ENCODE measurements at places on chromosomes 1 and 21.
A peak's percentile ranks its signal among the peaks of the same experiment; 100 is the strongest.

DNA sequence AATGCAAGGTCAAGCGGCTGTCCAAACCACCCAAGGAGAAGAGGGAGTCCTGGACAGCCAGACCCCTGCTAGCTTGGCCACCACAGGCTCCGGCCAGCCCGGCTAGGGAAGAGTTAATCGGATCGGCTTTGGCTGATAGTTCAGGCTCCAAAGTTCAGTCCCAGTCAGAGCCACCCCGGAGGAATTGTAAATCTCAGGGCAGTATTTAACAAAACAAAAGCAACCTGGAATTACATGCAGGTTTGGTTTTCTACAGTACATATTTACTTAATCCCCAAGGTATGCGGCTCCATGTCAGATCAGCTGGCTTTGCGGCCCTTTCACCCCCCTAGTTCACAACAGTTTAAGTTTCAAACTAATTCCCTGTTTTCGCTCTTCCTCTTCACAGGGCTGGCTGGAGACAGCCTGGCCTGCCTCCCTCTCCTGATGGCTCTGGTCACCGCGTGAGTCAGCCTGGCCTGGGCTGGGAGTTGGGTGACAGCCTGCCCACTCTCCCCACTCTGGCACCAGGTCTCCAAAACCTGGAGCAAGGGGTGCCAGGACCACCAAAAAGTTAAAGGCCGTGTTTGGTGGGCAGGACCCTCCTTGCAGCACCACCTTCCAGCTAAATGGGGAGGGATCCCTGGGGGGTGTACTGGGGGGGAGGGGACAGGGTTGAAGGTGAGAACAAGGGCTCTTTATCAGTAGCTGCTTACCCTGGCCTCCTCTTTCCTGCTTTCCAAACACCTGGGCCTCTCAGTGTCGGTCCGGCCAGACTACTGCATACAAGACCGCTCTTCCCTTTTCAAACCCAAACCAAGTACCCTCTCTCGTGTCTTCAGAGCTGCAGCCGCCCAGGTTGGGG lies 1.9 kb downstream of the DHRS3 start:
- DNase-seq = no peak

- peak; percentile 64 for DNase-seq
These were observed 221.3 kb downstream of the FOXD2 start for GRCh38 chr1:47659146-47659545.

DNA sequence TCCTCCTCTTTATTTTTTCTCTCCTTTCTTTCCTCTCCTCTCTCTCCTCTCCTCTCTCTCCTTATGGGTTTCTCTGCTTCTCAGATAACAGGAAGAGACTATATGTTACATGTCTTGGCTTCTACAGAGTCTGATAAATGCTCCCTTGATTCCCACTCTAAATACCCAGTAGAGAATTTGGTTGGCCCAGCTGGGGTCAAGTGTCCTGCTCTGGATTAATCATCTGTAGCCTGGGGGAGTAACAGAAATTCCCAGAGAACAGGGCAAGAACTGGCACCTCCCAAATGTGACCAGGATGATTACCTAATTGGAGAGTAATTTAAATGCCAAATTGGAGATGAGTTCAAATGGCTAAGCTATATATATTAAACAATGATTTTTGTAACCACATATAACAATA lies 146.1 kb upstream of the LMO4 start:
- DNase-seq = no peak

- no peak for DNase-seq
These were observed 251.4 kb downstream of the MATN1 start for GRCh38 chr1:30472009-30472408.

- DNase-seq = no peak
These were observed 4.8 kb upstream of the CRYBG2 start for GRCh38 chr1:26358411-26359384.

DNA sequence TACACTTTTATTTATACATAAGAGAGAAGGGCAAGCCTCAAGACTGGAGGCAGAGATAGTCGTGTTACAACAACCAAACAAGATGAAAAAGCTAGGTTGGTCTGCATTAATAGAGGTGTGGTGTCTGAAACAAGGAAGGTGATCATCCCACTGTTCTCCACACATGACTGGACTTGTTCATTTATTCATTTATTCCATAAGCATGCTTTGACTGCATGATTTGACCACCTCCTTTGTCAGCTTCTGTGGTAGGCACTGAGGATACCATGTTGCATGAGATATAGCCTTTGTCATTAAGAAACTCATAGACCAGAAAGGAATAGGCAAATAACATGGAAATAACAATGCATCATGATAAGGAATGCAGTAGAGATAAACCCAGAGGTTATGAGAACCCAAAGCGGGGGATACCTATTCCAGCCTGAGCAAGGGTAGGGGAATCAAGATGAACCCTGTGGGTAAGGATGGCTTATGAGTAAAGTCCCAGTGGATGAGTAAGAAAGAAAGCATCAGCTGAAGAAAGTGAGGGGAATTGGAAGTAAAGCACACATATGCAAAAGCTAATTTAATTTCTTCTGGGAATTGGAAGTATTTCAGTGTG lies 173.7 kb upstream of the FGGY start:
- no peak for DNase-seq

GRCh38 chr1:232589812-232590743 lies 39.9 kb downstream of the SIPA1L2 start:
- no peak for DNase-seq

DNA sequence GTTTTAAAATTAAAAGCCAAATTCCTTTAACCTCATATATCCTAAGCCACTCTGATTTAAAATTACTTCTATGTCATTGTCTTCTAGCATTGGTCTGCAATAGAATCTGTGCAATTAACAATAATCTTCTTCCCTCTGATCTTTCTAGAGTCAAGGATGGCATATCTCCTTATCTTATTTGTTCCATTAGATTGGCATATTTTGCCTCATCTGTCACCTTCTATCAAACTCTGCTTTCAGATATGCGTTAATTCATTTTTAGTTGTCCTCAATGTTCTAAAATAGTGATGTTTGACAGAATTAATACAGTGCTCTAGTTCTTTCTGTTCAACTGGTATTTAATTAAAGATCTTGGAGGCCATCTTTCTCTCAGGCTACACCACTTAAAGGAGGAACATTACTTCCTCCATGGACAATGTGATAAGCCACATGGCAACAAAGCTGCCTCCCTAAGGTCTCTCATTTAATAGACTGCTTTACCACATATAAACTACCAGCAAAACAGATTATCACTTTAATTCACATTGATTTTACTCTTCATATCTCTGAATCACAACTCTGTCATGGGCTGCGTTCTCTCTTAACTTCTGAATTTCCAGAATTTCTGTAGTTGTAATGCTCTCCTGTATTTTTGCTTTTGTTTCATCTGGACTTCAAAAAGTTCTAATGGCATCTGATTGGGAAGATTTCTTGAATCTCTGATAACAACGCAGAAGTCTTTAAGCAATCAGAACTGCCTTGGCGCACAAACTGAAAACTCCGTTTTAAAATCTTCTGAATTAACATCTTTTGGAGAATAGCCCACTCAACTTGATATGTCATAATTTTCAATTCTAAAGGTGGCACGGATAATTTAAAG lies 2.8 kb downstream of the NRIP1 start:
- DNase-seq = no peak

GRCh38 chr1:93668121-93668520 lies 13.5 kb downstream of the BCAR3 start:
- no peak for DNase-seq

GRCh38 chr1:20555758-20556120 lies 3.4 kb downstream of the FAM43B start:
- no peak for DNase-seq

- DNase-seq = no peak
These were observed 12.8 kb downstream of the MAGI3 start for GRCh38 chr1:113403065-113403464.

DNA sequence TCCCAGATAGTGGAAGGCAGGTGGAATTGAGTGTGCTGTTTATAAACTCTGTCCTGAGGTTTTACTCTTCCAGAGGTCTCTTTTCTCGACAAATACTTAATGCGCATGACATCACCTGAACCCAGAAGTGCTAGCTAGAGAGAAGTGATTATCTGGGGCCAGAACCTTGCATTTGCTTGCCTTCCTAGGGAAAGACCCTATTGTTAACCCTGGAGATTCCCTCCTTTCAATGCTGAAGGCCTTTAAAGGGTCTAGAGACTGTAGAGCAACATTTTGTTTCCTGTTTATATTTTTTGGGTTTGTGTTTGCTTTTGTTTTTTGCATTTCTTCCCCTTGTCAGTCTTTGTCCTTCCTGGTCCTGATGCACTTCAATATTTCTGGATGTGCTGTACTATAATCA lies 36.2 kb downstream of the ATP2B4 start:
- no peak for DNase-seq

DNA sequence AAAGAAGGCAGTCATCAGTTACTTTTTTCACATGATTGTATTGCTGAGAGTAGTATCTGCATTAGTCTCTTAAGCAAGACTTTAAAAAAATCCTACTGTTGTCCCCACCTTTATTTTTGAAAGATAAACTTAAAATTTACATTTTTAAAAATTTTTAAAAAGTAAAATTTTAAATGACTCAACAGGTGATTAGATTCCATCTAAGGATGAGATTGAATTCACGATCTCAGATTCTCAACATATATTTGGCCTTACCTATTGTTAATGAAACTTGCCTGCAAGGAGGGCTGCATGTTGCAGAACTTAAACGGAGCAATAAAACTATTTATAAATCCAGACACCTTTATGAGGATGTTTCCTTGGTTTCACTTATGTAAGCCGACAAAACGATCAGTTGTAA lies 75.2 kb downstream of the OLFML2B start:
- no peak for DNase-seq

- DNase-seq = no peak
These were observed 1592.9 kb downstream of the MRPL39 start for GRCh38 chr21:24014381-24014780.

- no peak for DNase-seq
These were observed at the start of gene GJB4 for GRCh38 chr1:34759503-34760357. GJB4 (plus strand) TSS chr1:34759740; CDS start chr1:34761255, 1,515 bp downstream.

GRCh38 chr1:115530407-115530806 lies 111.4 kb upstream of the VANGL1 start:
- DNase-seq = no peak

DNA sequence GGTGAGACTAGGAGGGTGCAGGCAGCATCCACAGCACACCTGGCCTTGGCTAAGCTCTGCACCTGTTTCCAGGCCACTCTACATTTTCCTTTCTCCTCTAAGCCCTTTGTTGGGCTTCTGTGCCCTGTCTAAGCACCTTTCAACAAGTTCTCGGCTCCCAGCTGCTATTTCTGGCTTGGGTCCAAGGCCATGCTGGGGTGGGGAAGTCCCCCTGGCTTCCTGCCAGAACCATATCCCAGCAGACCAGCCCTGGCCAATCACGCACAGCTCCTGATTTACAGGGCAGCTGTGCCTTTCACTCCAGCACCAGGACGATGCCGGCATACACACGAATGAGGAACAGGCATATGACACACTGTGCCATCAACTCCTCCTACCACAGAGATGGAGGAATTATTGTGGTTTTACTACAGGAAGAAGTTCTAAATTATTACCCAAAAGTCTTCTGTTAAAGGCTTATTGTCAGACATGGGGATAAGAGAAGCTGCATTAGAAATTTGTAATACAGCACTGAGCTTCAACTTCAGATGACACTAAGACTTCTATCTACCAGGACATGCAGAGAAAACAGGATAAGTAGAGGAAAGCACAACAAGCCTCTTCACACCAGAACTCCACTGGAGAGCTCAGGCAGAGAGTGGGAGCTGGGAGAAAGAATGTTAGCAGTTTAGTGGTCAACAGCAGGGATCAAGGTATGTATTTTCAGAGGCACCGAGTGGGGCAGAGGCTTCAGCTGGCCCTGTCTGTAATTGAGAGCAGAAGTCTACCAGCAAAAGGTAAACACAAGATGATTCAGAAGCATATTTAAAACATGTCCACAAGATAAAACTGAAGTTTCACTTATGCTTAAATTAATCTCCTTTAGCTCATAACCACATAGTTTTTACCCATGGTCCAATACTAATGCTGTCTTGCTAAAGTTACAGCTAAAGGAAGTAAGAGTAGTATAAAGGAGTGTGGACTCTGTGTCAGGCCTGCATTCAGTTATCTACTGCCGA lies 37.4 kb downstream of the TRIT1 start:
- DNase-seq = peak; percentile 99

GRCh38 chr1:151909167-151910149 lies at the start of gene THEM4:
THEM4 (minus strand) TSS chr1:151909511; CDS start chr1:151909458, 53 bp downstream.
- peak; percentile 90 for DNase-seq

GRCh38 chr1:83799594-83799993 lies 199.3 kb downstream of the TTLL7 start:
- DNase-seq = no peak

DNA sequence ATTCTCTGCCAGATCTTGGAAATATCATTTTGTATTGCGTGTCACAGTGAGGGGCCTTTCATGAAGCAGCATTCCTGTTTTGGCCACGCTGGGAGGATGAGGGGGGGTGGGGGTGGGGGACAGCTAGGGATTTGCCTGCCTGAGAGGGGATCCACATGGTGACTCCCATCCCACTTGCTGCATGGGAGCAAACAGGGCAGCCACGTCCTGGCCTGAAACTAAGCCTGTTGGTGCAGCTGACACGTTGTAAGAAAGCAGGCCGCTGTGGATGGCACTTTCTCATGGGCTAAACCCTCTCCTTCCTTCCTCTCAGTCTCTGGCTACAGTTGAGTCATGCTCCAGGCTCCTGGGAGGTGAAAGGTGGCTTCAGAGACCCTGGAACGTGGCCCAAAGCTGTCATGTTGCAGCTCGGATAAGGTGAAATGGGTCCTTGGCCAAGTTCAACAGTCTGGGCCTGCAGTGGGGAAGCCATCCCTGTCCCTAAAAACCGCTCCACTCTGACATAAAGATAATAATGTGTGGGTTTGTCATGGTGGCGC lies 346.7 kb upstream of the VAMP3 start:
- no peak for DNase-seq

- peak; percentile 40 for DNase-seq
These were observed 19.7 kb downstream of the ACBD6 start for GRCh38 chr1:180482425-180483275.

DNA sequence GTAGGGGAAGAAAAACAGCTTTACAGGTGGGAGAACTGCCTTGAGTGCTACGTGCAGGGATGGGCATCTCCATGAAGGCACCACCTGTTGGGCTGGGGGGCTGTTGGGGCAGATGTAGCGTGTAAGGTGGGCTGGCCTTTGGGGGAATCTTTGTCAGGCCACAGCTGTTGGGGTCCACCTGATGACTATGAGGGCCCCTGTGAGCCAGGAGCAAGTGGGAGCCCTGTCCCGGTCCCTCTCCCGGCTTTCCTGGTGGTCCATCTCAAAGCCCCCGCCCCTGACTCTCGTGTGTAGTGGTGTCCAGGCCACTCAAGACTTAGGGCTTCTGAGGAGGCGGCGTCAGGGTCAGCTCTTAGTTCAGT lies 13.5 kb downstream of the SLC37A1 start:
- no peak for DNase-seq
